ENCODE measurements at places on chromosomes 6 and 20.

GRCh38 chr20:32792316-32792715 lies 27.4 kb upstream of the MAPRE1 start:
- no peak for DNase-seq

DNA sequence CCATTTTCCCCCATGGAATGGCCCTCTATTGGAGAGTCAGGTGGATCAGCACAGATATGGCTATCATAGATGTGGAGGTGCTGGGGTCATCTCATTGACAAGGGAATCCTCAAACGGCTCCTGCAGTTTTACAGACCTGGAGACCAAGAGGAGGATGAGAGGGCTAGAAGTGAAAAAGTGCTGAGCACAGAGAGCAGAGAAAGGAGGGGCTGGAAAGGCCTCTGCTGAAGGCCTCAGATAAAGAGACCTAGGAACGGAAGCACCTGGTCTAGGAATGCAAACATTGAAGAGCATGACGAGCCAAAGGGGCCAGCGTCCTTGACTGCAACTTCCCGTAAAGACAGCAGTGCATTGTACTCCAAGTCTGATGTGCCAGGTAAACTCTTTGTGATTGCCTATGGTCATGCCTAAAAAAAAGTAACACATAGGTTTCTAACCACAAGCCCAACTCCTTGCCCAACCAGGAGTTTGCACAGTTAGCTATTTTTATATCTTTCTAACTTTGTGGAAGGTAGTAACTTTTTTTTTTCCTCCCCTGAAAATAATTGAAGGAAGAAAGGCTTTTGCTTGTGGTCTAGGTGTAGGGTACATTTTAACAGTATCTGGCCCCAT lies 15.2 kb downstream of the RSPH4A start:
- peak; percentile 63 for DNase-seq

DNA sequence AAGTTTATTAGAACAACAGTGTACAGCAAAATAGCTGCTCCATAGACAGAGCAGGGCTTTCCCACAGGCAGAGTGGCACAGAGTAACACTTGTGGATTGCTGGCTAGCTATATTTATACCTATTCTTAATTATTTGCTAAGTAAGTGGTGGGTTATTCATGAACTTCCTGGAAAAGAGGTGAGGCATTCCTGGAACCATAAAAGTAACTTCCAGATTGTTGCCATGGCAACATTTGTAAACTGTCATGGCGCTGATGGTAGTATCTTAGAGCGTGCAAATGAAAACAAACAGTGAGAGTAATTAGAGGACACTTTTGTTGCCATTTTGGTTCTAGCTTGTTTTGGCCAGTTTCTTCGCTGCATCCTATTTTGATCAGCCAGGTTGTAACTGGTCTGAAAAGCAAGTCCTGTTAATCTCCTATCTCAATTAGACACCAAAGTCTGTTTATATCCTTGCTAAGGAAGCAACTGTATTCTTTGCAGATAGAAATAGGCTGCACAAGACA lies 23.9 kb downstream of the DEFB114 start:
- peak; percentile 58 for DNase-seq

DNA sequence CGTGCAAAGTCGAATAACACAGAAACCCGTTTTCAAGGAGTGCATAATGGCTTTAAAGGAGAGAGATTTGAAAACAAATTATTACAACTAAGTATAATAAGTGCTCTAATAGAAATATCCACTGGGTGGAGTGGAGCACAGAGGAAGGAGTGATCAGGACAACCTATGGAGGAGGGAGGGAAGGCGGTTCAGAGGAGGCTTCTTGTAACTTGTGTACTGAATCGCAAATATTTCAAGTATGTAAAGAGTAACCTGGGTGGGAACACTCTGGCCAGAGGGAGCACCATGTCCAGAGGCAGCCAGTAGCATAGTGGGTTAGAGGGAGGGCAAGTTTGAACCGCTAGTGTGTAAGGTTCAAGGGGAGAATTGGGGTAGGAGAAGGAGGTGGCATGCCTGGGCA lies 21.6 kb upstream of the TNFAIP3 start:
- DNase-seq = no peak

DNA sequence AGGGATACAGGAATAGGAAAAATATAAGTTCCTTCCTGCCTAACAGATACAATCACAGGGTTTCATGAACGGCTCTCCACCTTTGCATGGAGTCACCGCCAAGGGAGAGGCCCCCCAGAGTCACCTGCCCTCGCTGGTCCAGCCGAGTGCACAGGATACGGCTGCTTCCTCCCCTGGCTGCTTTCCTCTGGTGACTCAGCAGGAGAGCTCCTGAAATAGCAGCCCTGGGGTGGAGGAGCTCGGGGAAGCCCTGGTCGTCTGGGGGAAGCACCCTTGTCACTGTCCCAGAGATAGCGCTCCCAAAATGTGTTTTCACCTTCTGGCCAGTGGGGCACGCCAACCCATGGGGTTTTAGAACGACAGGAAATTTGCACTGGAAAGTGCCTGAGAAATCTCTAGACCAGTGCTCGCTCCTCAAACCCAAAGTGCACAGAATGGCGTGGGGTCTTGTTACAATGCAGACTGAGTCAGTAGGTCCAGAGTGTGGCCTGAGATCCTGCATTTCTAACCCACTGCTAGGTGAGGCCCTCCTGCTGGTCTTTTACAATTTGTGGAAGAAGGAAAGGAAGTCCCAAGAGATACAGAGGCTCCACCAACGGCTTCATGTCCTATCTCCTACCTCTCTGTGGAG lies 35.9 kb upstream of the FAM50B start:
- no peak for DNase-seq

DNA sequence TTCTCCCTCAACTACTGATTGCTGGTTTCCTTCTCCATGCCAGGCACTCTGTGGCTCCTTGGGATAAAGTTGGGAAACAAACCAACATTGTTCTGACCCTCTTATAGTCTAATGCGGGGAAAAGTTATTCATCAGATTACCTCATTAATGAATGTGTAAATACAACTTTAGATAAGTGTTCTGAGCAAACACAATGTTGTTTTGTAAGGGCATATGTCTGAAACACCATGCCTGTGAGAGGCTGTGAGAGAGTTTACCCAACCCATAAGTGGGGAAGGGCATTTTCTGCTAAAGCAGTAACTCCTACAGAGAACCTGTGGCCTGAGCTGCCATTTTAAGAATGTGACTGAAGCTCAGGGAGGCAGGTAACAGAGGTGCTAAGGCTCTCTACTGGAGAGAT lies 283.5 kb downstream of the KHDC1L start:
- DNase-seq = peak; percentile 95

DNA sequence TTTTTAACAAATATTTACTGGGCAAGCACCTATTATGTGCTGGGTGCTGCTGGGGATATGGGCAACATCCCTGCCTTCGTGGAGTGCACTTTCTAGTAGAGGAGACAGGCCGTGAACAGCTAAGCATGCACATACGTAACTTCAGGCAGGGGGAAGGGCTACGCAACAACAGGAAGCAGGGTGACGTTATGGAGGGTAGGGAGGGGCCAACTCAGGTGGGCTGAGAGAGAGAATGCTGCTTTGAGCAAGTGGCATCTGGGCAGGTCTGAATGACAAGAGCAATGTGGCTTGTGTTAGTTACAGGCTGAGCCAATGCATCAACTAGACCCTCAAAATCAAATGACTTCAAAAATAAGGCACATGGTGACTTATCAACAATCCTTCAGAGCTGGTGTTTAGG lies 112.1 kb downstream of the CDC5L start:
- no peak for DNase-seq

- DNase-seq = peak; percentile 22
Measured at GRCh38 chr20:9319687-9320384, 194.6 kb upstream of the LAMP5 start.

DNA sequence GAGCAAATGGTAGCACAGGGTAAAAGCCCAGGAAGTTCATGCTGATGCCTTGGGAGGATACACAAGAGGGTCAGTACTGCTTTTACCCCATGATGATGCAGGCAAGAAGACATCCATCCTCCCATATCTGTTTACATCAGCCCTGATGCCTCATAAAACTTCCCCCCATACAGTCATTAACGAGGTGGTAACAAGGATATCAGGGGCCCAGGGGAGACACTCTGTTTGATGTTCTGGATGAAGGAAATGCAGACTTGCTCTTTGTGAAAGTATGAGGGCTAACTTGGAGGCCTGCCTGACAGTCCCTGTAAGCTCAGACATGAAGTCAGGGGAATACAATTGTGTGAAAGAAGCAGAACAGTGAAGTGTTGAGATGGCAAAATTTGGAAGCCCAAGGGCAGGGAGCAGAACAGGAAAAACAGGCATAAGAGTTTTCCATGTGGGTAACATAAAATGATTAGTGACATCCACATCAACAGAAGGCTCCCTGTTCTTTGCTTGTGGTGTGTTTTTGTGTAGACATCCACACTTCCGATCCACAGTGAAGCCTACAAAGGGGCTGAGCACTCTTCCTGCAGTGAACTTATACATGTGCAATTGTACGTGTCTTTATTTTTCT lies 813.4 kb downstream of the MAFB start:
- no peak for DNase-seq

- DNase-seq = no peak
Measured at GRCh38 chr6:1621070-1621701, 11.5 kb downstream of the FOXC1 start.

GRCh38 chr6:157546321-157546720 lies 165.3 kb downstream of the ZDHHC14 start:
- no peak for DNase-seq

- no peak for DNase-seq
Measured at GRCh38 chr6:112639391-112639831, 292.3 kb downstream of the RFPL4B start.

GRCh38 chr6:15408008-15408407 lies 162.1 kb downstream of the JARID2 start:
- DNase-seq = no peak

GRCh38 chr6:10413262-10413849 lies 1.5 kb downstream of the TFAP2A start:
- no peak for DNase-seq

GRCh38 chr6:121222656-121223055 lies 111.6 kb downstream of the TBC1D32 start:
- DNase-seq = no peak

GRCh38 chr6:14927398-14927797 lies 318.5 kb upstream of the JARID2 start:
- DNase-seq = no peak

DNA sequence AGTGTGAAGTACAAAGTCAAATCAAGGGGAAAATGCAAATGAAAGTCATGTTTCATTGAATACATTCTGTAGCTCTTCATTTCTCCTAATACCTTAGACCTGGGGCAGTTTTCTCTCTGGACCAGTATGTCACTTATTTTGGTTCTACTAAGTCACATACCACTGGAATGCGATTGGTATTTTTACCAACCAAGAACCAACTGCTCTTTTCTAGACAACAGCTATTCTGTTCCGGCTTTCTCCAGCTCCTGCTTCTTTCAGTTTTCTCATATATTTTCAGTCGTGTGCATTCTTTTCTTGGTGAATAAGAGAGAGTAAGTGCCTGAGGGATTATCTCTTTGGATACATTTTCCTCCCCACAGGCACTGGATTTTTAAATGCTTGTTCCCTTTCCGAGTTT lies 39.2 kb upstream of the SPACA1 start:
- no peak for DNase-seq

GRCh38 chr20:32858189-32858588 lies 534 bp upstream of the EFCAB8 start:
- DNase-seq = no peak

- no peak for DNase-seq
Measured at GRCh38 chr20:10970109-10970508, 296.3 kb upstream of the JAG1 start.

GRCh38 chr6:4346659-4347333 lies 211.4 kb upstream of the ECI2 start:
- DNase-seq = no peak

DNA sequence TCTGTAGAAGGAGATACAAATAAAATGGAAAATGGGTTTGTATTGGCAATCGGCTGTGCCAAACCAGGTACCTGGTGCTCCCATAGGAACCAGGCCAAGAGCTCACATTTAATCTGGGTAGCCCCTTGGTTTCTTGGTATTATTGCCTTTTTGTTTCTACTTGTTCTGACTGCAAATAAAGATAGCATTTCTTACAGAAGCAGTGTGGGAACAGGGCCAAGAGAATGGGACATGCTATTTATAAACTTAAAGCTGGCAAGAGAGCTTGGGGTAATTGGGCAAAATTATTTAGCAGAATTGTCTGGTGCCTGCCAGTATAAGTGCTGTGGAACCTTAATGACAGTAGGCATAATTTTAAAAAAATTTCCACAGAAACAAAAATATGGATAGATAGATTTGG lies 113.5 kb upstream of the GLP1R start:
- no peak for DNase-seq

DNA sequence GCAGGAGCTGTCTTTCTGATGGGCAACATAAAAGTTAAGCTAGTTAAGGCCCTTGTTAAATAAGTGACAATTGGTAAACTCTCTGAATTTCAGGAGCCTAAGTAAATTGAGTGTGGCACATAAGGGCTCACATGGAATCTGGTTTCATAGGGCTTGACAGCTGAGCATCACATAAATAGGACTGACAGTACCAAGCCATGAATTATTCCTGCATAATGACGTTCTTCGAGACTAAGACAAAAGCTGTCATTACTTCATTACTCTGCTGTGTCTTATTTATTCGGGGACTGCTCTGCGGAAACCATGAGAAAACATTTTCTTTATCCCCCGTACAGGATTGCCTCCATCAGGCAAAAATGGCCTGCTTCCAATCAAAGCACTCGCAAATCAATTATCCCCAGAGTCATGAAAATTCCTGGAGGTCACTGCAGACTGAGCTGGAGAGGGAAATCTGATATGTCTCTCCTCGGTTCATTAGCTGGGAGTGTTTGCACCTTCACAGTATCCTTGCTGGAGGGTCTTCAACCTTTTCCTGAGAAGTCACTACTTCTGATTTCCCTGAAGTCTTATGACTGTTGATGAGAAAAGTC lies 311.4 kb downstream of the CDH26 start:
- no peak for DNase-seq

GRCh38 chr20:47664068-47664437 lies 121.2 kb downstream of the SULF2 start:
- DNase-seq = no peak

- DNase-seq = no peak
Measured at GRCh38 chr6:14585689-14586088, 468.1 kb downstream of the CD83 start.

DNA sequence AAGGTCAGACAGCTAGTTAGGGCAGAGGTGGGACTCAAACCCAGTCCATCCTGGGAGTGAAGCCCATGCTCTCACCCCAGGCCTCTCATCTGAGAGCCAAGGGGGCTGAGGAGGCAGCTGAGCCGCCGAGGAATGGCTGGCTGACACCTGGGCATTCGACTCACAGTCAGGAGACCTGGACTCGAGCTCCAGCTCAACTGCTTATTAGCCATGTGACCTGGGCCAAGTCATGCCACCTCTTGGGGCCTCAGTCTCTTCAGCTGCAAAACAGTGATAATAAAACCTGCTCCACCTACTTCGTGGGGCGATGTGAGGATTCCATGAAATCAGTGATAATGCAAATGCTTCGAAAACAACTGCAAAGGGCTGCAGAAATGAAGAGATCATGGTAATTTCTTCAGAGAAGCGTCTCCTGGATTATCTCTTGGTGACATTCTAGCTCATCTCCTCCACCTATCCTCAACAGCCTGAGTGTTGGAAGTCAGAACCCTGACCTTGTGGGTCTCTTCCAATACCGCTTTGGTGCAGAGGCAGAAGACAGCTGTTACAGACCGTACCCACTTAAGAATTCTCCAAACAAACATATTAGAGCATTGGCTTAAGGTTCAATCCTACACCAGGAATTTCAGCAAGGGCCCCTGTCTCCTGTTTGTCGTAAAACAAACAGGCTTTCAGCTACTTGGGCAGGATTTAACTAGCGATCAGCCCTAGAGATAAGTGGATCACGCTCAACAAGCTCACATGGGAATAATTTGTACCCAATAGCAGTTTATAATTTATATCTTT lies 60.0 kb upstream of the PIM1 start:
- no peak for DNase-seq

- peak; percentile 74 for DNase-seq
Measured at GRCh38 chr6:7200598-7201443, 93.1 kb downstream of the RREB1 start.

GRCh38 chr6:33794910-33795623 lies 6.1 kb upstream of the LEMD2 start:
- no peak for DNase-seq

All from DMS153 (cell line).